HEK293T (cell line): ENCODE measurements at places on chromosomes 12 and 14.

DNA sequence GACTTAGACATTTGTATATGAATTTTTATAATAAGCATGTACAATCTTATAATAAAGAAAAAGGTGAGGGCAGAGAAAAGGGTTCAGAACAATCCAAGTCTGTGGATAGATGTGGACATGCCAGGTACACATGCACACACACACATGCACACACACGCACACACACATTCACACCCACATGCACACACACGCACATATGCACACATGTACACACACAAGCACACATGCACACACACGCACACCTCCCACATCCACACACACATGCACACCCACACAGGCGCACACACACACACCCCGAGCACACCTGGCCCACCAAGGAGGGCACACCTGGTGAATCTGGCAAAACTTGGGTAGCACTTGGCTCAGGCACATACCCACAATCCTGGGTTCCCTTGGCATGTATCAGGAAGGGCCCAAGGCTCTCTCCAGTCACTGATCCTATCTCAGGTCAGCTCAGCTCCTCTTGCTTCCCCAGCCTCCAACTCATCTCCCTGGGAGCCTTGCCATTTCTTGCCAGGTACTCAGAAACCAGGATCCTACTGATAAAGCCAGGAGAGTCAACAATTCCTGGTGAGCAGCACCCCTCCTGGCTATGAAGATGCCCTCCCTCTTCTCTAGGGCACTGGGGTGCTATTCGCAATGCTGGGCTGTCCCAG lies 18.6 kb upstream of the TMEM106C start:
- no peak for DNase-seq

DNA sequence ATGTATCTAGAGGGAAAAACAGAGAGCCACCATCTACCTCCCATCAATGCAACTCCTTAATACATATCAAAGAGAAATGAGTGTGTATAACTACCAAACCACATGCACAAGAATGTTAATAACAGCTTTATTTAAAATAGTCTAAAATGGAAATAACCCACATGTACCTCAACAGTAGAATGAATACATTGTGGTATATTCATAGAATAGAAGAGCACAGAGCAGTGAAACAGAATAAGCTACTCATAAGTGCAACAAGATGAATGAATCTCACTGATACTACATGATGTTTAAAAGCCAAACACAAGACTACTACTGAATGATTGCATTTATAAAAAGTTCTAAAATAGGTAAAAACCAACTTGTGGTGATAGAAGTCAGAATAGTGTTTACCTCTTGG lies 232.5 kb downstream of the BTG1 start:
- DNase-seq = no peak

DNA sequence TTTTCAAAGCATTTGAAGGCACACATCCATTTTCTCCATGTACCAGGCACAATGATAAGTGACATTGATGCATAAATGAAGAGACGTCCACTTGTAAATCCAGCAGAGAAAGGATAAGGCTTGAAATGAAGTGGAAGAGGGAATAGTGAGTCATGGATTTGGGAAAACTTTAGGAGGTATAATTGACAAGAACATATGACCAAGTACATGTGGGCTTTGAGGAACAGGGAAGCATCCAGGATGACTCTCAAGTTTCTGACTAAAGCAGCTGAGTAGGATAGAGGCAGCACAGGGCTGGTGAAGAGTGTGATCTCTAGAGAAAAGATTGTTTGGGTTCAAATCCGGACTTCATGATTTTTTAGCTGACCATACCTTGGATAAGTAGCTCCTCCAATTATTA lies 43.6 kb upstream of the SYT1 start:
- no peak for DNase-seq

DNA sequence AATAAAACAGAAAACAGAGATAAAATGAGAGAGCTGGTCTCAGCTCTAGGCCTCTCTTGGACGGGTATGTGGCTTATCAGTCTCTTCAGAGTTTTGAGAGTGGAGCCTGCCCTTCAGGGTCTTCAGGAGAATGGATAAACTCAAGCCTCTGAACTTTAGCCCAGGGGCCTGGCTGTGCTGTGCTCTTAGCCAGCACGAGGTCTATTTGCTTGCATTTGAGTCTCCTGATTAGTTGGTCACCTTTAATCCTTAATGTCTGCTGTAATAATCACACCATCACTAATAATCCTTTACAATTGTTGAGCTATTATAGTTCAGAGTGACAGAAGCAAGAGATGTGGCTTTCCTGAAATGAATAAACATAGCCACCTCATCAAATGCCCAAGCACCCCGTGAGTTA lies 24.3 kb downstream of the KRT80 start:
- DNase-seq = no peak

- DNase-seq = no peak
These were observed 72.5 kb downstream of the LGMN start for GRCh38 chr14:92675976-92676375.

GRCh38 chr12:124804011-124804621 lies 59.5 kb downstream of the SCARB1 start:
- DNase-seq = peak; percentile 73

- DNase-seq = no peak
These were observed 69.5 kb upstream of the SLC24A4 start for GRCh38 chr14:92253381-92253894.

GRCh38 chr14:53696217-53696965 lies 260.2 kb downstream of the BMP4 start:
- no peak for DNase-seq

- DNase-seq = no peak
These were observed 58.8 kb downstream of the RTN1 start for GRCh38 chr14:59811815-59812214.

DNA sequence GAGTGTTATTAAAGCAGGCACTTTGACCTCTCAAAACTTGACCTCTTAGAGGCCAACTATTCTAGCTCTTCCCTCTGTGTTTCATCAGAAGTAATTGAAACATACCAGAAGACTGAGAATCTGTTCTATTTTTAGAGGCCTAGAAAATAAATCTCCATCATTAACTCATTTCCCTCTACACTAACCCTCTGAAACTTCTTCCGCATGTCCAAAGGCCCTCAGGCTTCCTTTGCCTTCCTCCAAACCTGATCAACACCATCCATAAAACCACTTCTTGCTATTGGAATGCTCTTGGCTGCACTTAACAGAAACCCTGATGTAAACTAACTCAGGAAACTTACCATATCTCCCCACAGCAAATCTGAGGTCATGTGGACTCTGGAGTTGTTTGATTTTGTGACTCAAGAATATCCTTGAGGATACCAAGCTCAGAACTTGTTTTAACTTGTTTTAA lies 196.4 kb downstream of the RPAP3 start:
- DNase-seq = no peak

GRCh38 chr12:54004841-54005530 lies 3.8 kb upstream of the HOXC8 start:
- no peak for DNase-seq

DNA sequence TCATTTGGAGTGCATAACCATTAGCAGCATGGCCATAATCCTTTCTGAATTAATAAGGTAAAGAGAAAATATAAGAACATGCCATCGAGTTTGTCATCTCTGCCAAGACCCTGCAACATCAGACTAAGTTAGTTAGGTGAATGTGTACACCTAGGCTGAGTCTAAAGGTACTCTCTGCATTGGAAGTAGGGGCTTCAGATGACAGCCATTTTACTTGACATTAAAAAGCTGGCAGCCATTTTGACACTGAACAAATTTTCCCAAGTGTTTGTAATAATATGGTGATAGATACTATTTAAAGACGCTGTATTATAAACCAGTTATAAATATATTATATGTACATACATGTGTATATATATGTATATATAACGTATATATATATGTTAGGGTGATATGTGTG lies 79.0 kb downstream of the SUDS3 start:
- no peak for DNase-seq
